ENCODE measurements at places on chromosomes 1 and 21.

- DNase-seq = no peak
Observed at GRCh38 chr1:223233410-223234169, 90.5 kb upstream of the TLR5 start.

DNA sequence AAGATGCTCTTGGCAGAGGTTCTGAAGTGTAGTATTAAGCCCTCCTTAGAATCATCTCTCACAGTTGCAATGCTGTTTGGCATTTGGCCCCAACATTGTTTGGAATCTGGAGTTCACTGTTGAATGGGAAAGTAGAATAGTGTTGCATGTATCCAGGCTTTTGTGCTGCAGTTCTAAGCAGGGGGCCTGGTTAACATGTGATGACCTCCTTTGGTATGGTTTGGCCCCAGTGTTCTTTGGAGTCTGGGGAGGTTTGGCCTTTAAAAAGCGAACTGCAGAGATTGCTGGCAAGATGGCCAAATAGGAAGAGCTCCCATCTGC is 61.8 kb upstream of the PLD5 start:
- no peak for DNase-seq

- DNase-seq = no peak
Observed at GRCh38 chr1:171852272-171852671, 11.0 kb downstream of the DNM3 start.

DNA sequence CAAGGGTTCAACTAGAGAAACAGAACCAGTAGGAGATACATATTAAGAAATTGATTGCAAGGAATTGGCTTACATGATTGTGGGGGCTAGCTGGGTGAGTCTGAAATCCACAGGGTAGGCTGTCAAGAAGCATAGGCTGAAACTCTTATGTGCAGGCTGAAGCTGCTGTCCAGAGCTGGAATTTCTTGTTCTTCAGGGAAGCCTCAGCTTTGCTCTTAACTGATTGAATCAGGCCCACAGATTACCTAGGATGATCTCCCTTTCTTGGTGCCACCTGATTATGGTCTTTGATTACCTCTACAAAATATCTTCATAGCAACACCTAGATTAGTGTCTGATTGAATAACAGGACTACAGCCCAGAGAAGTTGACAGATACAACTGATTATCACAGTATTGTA is 22.5 kb upstream of the FRRS1 start:
- no peak for DNase-seq

- peak; percentile 44 for DNase-seq
Observed at GRCh38 chr1:34858901-34859445, 576 bp downstream of the SMIM12 start.

GRCh38 chr1:15720861-15721260 is 15.2 kb upstream of the SLC25A34 start:
- DNase-seq = no peak

Data from activated naive CD4-positive, alpha-beta T cell treated with anti-CD3 and anti-CD28 coated beads, Interleukin-2, amount 50 U/mL, for 72 hours (primary cell).